Left kidney (tissue), 8 donors: ENCODE measurements at places on chromosomes 16 and 17.

GRCh38 chr17:31726980-31727427 is 132.0 kb downstream of the COPRS start:
- DNase-seq: no peak

DNA sequence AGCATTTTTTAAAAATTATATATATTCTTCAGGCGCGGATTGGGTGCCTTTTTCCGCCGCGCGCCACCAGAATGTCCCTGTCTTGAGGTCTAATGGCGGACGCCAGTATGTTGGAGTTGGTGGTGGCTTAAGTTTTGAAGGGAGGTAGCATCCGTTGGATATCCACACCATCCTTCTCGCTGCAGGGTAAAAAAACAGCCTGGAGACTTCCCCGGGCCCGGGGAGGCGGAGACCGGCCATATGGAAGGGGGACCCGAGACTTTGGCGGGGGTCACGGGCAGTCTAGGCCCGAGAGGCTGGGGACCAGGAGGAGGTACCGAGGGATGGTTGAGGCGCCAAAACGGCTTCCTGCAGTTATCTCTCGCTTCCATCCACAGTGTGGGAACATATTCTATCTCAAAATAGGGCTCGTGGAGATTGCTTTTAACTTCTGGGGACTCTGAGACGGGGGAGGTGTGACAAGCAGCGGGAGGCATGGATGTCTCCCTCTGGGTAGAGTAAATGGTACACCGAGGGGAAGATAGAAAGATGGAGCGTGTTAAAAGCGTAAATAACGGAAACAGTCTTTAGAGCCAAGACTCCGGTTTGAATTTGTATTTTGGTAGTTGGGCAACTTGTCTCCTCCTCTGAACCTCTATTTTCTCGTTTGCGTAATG is at the start of gene SF3B3:
TSS of gene SF3B3 (plus strand) at position 74 of the 656 bp plus-strand sequence. CDS start 2,841 bp downstream, outside the sequence.
- DNase-seq: no peak

DNA sequence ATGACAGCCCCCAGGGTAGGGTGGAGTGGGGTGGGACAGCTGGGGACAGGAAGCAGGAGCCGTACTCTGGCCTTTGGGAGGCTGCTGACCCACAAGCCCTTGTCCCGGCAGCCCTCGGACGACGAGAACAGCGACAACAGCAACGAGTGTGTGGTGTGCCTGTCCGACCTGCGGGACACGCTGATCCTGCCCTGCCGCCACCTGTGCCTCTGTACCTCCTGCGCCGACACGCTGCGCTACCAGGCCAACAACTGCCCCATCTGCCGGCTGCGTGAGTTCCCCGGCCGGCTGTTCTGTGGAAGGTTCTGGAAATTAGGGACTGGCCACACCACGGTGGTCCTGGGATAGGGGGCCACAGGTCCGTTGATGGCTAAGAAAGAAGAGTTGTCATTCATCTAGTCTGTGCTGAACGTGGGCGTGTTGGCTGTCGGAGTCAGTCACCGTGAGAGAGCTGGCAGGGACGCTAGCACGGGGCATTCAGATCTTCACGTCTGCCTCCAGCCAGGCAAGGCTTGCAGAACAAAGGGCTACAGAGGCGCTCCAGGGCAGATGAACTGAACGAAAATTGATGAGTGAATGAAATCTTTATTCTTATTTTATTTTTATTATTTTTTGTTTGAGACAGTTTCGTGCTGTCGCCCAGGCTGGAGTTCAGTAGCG is 19.8 kb upstream of the NUDT16L1 start:
- no peak for DNase-seq

DNA sequence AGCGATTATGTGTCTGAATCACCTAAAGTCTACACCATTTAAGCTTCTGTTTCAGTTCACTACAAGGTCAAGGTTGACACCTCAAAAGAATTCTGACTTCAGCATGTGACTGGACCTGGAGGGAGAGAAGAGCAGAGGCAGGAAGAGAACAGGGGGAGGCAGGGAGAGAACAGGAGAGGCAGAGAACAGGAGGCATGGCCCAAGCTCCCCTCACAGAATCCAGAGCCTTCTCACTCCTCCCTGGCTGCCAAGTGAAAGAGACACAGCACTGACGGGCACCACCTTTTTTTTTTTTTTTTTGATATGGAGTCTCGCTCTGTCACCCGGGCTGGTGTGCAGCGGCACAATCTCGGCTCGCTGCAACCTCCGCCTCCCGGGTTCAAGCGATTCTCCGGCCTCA is 11.4 kb downstream of the GGA2 start:
- no peak for DNase-seq

DNA sequence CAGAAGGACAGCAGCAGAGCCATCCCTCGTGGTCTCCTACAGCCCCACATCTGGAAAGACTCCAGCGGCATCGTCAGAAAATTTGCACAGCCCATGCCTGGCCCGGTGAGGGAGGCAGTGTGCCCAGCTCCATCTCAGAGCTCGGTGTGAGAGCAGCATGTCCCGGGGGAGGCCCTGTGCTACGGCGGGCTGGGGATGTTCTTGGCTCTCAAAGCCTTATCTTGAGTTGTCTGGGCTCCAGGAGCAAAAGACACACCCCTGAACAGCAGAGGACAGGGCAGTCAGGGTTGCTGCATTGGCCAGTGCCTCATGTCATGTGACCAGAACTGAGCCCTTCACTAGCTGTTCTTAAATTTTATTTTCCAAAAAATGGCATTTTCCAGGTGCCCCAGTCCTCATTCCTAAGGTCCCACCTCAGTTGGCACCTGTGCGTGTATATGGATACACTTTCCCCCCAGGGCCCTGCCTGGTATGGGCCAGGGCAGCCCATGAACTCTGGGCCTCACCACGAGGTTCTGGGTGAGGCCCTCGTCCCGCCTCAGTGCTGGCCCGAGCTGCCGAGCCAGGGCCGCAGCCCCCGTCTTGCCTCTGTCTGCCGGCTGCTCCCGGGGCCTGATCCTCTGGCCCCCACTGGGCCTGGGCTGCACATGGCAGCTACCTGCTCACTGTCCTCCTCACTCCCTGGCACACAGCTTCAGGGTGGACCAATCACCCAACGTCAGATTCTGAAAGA is 3.0 kb downstream of the NUDT16L1 start:
- DNase-seq: no peak

- no peak for DNase-seq
Observed at GRCh38 chr16:55836158-55836611, 3.3 kb upstream of the CES1 start.

- no peak for DNase-seq
Observed at GRCh38 chr17:68803164-68803929, 151.8 kb downstream of the ABCA8 start.

DNA sequence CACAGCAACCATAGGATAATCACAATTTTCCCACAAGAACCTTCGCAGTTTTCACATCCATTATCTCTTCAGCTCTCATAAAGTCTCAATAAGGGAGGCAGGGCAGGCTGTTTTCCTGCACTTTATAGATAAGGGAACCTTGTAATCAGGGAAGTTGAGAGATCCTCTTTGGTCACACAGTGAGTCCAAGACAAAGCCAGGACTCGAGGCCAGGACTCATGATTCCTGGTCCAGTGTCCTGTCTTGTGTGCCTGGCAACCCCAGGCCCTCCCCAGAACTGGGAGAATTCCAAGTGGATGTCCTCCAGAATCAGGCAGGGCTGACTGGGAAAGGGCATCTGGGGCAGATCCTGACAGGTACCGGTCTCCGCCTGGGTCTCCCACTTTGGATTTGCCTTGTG is 23.1 kb upstream of the PHF12 start:
- DNase-seq: no peak

DNA sequence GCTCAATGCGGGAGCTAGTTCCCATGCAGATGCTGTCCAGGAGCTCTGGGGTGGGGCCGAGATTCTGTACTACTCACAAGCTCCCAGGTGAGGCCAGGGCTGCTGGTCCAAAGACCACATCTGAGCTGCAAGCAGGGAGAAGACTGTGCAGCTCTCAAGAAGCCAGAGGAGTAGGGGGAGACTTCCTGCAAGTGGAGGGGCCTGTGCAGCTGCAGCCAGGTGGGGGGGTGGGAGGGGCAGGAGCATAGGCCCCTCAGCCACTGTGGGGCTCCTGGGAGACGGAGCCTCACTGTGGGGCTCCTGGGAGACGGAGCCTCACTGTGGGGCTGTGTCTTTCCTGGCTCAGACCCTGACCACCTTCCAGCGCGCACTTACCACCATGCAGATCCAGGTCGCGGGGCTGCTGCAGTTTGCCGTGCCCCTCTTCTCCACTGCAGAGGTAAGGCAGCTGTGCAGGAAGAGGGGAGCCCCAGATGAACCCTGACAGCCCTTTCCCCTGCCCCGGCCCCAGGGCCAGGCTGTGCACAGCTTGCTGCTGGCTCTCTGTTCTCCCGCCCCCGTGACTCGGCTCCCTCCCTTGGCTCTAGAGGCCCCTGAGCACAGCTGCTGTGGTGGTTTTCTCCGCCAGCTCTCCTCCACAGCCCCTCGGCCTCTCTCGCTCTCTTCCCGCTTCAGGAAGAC is 24.3 kb upstream of the DNAI2 start:
- DNase-seq: no peak

- no peak for DNase-seq
Observed at GRCh38 chr16:12255473-12255872, 278.9 kb downstream of the SNX29 start.

DNA sequence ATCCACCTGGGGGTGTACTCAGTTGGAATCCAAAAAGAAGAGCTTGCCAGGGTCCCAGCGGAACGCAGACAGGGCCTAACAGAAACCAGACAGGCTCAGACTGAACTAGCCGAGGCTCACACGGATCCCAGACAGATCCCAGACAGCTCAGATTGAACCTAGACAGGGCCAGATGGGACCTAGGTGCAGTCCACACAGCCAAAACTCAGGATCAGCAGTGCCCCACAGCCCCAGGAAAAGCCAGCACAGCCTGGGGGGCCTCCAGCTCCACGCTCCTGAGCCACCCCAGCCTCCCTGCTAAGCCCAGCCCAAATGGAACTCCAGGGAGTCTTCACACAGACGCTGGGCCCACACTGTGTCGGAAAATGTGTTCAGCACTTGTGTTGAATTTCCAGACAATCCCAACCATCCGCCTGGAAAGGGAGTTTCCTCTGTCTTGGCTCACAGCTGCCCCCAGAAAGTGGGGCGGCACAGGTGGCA is 7.5 kb downstream of the STX1B start:
- DNase-seq: no peak

DNA sequence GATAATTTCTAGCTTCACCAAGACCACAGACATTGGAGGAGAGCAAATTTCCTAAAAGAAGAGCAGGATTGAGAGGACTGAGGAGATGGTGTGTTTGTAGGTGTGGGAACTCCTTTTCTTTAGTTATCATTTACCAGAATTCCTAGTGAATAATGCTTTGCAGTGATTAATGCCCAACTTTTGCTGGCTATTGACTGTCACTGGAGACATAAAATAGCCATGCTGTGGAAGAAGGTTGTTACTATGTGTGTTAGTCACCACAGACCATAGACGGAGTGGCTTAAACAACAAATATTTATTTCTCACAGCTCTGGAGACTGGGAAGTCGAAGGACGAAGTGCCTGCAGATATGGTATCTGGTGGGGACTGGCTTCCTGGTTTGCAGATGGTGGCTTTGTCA is 179.1 kb downstream of the SHISA9 start:
- no peak for DNase-seq

DNA sequence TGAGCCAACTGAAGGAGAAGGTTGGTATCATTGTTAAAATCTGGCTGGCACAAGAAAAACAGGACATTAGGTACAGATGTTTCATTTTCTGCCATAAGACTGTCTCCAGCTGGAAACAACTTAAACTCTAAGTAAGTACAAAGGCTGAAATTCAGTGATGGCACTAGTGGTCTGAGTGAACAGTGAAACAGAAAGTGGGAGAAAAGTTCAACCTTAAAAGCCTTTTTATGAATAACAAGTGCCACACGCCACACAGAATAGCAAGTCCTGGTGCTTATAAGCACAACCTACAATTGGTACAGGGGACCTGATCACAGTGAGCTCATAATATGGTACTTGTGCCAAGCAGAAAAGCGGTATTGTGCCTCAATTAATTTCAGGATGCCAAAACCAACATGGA is 56.7 kb downstream of the CEP112 start:
- DNase-seq: no peak

- DNase-seq: no peak
Observed at GRCh38 chr16:82203198-82203597, 33.2 kb upstream of the MPHOSPH6 start.

GRCh38 chr17:78737332-78737731 is 44.7 kb downstream of the CYTH1 start:
- no peak for DNase-seq

- DNase-seq: no peak
Observed at GRCh38 chr16:87206646-87207451, 110.3 kb downstream of the C16orf95 start.

GRCh38 chr17:56785997-56786680 is 47.6 kb downstream of the C17orf67 start:
- no peak for DNase-seq
